Ureter (tissue), 1 donor: ENCODE measurements at places on chromosomes 13 and 19. TPM values are rescaled to one million over a fixed set of nuclear protein-coding genes. Genes with fewer than 3 reads are reported as not detected.

- no peak for DNase-seq
Measured at GRCh38 chr19:4554717-4555116, 4.8 kb downstream of the SEMA6B start.

The LACC1 gene
- 10.4 TPM for total RNA-seq

DNA sequence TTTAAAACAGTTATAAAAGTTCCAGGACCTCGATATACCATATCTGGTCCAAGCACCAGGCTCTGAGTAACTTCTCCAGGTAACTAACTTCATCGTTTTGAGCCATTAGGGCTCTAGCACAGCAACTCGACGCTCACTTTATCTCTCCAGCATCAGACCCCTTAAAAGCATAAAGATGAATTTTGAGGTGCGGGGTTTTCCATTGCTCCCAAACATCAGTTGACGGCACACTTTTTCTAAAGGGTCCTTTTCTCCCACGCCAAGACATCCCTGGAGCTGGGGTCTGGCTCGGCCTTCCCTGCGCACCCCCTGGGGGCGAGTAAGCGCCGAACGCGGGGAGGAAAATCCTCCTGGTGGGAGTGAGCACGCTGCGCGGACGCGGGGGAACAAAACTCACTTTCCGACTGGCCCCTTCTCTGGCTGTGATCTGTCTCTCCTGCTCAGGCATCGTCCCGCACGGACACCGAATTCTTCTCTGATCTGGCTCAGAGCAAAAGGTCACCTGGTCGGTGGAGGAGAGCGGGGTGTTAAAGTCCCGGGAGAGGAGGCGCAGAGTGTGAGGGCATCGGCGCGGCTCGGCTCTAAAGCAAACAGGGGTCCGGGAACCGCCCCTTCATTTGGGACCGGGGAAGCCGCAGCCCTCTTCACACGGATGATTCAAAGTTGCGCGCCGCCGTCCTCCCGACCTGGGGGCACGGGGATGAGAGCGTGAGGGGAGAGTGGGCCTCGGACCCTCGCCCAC, at the start of gene ATP7B:
TSS of gene ATP7B (minus strand) at position 561 of the 742 bp plus-strand sequence. CDS start at position 448, 113 bp downstream.
- DNase-seq, result no peak

DNA sequence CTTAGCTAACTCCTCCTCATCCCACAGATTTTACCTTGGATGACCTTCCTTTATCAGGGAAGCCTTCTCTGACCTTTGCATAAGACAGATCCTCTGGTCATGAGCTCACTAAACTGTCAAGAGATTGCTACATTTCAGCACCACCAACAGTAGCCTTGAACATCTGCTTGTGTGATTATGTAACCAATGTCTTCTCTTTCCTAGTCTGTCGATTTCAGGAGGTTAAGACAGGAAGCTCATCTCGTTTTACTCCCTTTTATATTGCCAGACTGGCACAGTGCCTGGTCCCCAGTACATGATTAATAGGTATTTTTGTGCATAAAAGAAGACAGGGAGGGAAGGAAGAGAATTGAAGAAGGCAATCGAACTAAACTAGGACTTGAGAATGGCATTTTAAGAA, 1697.7 kb downstream of the EFNB2 start:
- DNase-seq, result no peak

The PRTN3 gene
- not detected for total RNA-seq

The ZNF534 gene
- not detected for total RNA-seq

- no peak for DNase-seq
Measured at GRCh38 chr13:73767747-73768315, 366.4 kb downstream of the KLF12 start.

- DNase-seq, result no peak
Measured at GRCh38 chr13:51091839-51092238, 19.2 kb downstream of the C13orf42 start.

GRCh38 chr19:48297975-48298374, 27.4 kb upstream of the EMP3 start:
- DNase-seq, result no peak

The GPC6 gene
- 6.8 TPM for total RNA-seq

- no peak for DNase-seq
Measured at GRCh38 chr19:16222806-16223205, 25.1 kb downstream of the AP1M1 start.

GRCh38 chr19:9811139-9811538, 7.7 kb downstream of the FBXL12 start:
- no peak for DNase-seq

DNA sequence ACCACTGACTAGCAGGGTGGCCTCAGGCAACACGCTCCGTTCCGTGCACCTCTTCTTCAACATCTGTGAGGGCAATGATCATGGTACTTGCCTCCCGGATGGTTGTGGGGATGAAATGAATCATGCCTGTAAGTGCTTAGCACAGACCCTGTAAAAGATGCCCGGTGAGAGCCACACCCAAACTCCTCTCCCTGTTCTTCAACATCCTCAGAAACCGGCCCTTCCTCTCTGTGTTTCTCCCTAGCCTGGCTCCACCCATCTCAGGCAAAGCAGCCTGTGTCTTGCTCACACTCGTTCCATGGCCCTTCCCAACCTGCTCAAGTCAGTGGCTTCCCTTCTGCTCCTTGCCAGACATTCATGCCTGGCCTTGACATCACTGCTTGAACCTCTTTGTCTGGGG, 5.8 kb upstream of the DMKN start:
- DNase-seq, result no peak

The CPB2 gene
- total RNA-seq, result not detected

DNA sequence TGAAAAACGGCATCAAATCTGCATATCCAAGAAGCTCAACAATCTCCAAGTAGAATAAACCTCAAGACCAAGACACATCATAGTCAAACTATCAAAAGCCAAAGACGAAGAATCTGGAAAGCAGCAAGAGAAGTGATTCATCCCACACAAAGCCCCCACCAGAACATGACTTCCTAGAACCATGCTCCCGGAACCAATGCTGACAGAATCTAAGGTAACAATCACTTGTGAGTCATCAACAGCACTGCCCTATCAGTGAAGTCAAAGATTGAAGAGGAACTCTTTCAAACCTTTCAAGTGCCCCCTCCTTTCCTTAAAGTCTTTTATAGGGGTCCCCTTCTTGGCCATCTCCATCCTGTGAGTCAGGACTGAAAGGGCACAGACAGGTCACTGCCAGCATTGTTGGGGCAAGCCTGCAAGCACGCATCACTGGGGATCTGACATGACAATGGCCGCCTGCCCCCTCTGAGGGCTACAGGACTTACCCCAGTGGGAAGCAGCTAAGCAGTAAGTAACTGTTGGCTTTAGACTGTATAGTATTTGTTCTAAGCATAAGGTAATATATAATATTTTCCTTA, at the start of gene CCDC70:
TSS of gene CCDC70 (plus strand) at position 247 of the 578 bp plus-strand sequence. CDS start 3,443 bp downstream, outside the sequence.
- DNase-seq, result no peak

The APC2 gene
- 0.26 TPM for total RNA-seq

GRCh38 chr13:48266150-48266549, 33.1 kb downstream of the ITM2B start:
- DNase-seq, result no peak

DNA sequence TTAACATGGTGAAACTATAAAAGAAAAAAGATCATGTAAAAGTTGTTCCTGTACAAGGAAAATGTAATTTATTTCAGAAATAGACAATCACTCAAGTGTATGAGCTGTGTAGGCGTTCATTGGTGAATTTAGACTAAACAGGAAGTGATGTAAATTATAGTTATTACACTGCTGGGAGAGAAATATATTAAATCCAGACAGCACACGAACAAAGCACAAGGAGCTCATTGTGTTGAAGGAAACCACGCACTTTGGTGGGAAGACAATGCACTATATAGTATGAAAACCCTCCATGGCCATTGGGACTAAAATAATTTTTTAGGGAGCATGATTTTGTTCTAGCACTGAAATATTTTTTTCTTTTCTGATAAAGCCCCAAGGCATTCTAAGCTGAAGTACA, 450.5 kb downstream of the KLF12 start:
- DNase-seq, result no peak

The CBLC gene
- total RNA-seq, result 49.5 TPM

The ADAT3 gene
- total RNA-seq, result 4.1 TPM

GRCh38 chr19:50678323-50678722, 29.1 kb downstream of the C19orf81 start:
- DNase-seq, result no peak

DNA sequence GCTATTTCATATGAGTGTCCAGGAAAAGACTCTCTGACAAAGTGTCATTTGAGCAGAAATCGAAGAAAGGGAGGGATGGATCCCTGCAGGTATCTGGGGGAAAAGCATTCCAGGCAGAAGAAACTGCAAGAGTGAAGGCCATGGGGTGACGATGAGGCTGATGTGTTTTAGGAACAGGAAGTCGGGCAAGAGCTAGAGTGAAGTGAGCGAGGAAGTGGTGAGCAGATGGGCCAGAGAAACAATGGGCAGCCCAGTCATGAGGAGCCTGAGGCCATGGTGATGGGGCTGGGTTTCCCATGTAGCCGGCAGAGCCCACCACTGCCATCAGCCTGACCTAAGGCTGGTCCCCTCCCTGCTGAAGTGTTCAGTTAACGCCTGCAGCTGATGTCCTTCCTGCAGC, 150.2 kb downstream of the TNFSF13B start:
- DNase-seq, result no peak

The STOML3 gene
- total RNA-seq, result not detected

The CD37 gene
- 11.0 TPM for total RNA-seq

The LYPD5 gene
- 5.9 TPM for total RNA-seq

DNA sequence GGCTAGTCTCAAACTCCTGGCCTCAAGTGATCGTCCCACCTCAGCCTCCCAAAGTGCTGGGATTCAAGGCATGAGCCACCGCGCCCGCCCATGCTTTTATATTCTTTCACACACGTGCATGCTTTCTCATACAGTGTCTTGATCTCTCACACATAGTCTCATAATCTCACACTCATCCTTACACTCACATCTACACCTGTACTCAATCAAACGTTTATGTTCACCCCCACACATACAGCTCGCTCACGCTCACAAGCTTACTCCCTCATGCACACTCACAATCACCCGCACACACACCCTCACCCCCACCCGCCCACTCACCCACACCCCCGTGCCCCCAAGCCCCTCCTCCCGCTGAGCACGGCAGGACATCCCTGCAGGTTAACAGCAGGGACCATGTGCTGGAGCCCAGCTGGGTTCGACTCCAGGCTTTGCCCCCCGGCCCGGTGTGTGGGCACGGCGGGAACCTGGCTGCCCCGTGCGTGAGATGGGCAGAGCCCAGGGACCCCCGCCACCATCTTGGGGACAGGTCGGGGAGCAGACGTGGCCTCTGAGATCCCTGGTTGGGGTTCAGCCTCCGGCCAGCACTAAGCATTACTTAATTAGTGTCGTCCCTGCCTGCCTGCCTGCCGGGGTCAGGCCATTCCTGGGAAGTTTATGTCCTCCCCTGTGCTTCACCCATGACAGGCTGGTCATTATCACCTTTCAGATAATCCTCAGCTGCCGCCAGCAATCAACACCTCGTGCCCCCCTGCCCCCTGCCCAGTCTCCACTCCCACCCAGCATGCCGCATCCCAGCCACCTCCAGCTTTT, 11.4 kb downstream of the SBK2 start:
- DNase-seq, result no peak

GRCh38 chr19:648305-648704, 8.6 kb downstream of the FGF22 start:
- no peak for DNase-seq

- DNase-seq, result no peak
Measured at GRCh38 chr19:45866400-45867176, 2.5 kb downstream of the FOXA3 start.

The ZNF699 gene
- 8.9 TPM for total RNA-seq

DNA sequence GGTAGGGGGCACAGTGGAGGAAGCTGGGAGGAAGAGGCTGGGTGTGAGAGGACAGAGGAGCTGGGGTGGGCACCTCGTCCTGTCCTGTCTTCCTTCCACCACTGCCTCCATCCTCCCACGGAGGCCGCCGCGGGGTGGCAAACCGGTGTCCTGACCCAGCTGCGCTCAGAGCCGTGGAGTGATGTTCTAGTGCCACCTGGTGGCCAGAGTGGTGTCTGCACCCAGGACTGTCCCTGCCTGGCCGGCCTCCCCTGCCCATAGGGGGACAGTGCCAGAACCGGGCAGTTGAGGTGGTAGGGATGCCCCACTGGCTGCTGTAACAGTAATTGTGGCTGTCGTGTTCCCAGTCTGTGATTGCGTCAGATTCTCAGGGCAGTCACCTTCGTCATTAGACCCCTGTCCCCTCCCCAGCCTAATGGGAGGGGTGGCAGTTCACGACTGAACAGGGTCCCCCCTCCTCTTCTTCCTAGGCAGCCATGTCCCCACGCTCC, 11.1 kb upstream of the ARRDC2 start:
- peak; percentile 90 for DNase-seq

The RXFP2 gene
- not detected for total RNA-seq

- DNase-seq, result peak; percentile 58
Measured at GRCh38 chr13:97359181-97360057, 74.5 kb upstream of the RAP2A start.

GRCh38 chr19:33520844-33521479, 629 bp downstream of the PEPD start:
- no peak for DNase-seq

DNA sequence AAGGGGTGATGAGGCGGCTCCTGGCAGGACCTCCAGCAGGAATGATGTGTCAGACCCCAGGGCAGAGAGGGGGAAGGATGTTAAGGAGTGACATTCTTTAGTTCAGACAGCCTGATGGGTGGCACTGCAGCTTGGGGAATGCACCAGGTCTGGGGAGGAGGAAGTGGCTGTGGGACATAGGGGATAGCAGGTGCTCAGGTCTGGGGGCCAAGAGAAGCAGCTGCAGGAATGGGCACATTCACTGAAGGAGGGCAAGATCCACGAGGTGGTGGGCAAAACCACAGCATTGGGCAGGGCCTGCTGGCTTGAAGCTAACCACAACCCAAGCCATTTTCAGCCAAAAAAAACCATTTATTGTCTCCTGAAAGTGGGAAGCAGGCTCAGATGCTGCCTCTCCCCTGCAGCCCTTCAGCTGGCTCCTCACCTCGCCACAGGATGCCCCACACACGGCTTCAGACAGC, 26.5 kb downstream of the COMP start:
- no peak for DNase-seq

GRCh38 chr19:40594255-40594654, 6.9 kb upstream of the LTBP4 start:
- DNase-seq, result no peak

The LGALS14 gene
- total RNA-seq, result not detected

DNA sequence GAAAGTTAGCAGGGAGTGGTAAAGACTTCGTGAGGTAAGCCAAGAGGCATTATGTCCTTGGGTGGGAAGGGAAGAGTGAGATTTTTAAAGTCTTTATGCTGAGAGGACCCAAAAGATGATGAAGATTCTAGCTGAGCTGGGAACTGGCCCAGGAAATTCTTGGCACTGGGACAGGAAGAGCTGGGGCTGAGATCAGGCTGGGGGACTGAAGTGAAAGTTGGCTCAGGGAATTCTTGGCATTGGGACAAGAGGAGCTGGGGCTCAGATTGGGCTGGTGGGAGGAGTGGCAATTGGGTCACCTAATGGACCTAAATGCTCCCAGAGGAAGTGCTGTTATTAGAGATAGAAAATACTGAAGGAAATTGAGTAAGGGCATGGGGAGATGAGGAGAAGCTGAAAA, 8.8 kb downstream of the SCEL start:
- peak; percentile 54 for DNase-seq

GRCh38 chr19:50203281-50204080, at the start of gene MYH14:
TSS of gene MYH14 (plus strand) at chr19:50203622. CDS start at chr19:50210366, 6,744 bp downstream.
- peak; percentile 92 for DNase-seq
